Omental fat pad (tissue), 4 donors: ENCODE measurements at places on chromosomes 12 and 14.

GRCh38 chr14:87285506-87285905, 707.5 kb downstream of the GALC start:
- no peak for DNase-seq

DNA sequence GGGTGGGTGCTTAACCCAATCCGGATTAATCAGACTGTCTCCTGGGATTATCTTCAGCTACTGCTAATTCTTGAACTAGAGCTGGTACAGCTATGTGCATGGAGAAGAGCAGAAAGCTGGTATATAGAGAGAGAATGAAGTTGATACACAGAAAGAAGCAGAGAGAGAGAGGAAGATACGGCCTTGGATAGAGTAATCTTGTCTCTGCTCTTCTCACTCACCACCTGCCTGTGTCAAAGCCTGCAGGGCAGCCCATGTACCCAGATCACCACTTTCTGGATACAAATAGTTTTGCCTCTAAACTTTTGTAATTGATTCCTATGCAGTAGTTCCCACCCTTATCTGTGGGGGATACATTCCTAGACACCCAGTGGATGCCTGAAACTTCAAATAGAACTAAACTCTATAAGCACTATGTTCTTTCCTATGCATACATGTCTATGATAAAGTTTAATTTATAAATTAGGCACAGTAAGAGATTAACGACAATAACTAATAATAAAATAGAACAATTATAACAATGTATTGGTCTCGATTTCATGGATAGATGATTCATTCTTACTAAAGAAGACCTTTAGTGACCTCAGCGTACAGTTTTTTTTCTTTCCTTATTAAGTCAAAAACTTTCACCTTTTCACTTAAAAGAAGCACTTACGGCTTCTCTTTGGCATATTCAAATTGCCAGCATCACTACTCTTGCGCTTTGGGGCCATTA, 45.5 kb downstream of the YEATS4 start:
- DNase-seq, result no peak

DNA sequence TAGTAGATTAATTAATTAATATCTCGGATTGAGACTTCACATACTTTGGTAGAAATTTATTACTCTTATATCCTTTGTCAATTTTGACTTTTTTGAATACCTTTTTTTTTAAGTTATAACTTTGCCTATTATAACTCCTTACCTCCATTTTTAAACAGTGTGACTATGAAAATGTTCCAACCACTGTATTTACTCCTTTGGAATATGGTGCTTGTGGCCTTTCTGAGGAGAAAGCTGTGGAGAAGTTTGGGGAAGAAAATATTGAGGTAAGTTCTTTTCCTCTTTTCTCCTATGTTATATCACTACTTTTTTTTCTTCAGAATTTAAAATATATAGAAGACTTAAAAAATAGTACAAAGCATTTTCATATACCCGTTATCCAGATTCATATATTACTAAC, 27.8 kb downstream of the EID3 start:
- DNase-seq, result no peak

DNA sequence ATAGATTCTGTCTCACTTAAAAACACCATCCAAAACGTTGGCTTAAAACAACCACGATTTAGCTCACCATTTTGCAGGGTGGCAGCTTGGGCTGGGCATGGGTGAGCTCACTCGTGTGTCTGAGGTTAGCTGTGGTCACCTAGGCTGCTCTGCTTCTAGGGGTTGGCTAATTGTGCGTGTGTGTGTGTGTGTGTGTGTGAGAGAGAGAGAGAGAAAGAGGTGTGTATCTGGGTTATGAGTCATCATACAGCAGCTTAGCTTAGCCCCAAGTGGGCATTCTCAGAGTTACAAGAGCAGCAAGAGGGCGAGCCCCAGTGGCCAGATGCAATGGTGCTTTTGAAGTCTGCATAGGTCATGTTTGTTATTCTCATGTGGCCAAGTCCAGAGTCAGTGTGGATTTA, 6.0 kb downstream of the FBXW8 start:
- DNase-seq, result no peak

GRCh38 chr12:115177899-115178298, 493.9 kb upstream of the TBX3 start:
- DNase-seq, result no peak

DNA sequence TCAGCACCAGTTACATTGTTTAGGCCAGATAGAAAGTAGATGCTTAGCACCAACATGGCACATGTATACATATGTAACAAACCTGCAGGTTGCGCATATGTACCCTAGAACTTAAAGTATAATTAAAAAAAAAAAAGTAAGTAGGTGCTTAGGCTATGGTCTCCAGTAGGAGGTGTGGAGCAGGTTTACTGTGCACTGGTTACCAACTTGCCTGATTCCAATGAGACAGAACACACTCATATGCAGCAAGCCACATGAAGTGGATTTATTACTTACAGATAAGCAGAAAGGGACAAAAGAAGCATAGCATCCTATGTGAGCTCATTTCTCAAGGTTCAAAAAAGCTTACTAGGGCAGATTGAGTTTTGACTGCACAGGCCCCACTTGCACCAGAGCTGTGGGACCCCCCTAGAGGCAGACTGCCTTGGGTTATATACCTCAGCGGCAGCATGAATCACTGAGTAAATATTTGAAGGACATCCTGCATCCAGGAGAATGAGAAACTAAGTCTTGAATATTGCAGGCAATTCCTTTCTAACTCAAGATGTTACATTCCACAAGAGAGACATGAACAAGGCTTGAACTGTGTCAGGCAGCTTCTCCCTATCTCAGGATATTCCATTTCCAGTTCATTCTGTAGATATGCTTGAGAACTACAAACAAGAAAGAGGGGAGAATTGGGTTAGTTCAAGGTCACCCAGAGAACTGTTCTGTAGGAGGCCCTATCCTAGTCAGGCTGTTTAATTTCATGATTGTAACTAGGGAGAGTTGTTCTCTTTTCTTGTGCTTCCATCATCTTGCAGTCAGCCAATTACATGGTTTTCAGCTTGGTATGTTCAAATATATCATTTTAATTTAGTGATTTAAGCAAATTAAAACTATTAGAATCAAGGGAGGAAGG, 30.1 kb downstream of the LRFN5 start:
- DNase-seq, result no peak
